ENCODE measurements at places on chromosomes 13 and 19. TPM values are rescaled to one million over a fixed set of nuclear protein-coding genes. Genes with fewer than 3 reads are reported as not detected.
A peak's percentile ranks its signal among the peaks of the same experiment; 100 is the strongest.

DNA sequence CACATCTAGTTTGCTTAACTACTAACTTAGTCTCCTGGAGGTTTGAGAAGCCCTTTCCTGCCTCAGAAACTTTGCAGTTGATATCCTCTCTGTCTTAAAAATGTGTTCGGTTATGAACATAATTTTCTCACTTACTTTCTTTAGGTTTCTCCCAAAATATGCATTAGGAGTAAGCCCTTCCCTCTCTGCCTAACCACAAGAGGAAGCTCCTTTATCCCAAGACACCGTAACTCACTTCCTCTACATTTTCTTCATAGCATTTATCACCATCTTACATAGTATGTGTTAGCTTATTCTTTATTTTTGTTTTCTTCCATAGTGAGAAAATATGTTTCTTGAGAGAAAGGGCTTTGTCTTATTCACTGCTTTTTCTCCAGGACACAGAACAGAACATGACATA, 952.5 kb upstream of the ATXN8OS start:
- H3K27ac ChIP-seq: no peak overlapping the region
- no peaks in the 10 kb centered on the region for H3K4me1 ChIP-seq
- H3K36me3 ChIP-seq: no peaks in the 10 kb centered on the region

DNA sequence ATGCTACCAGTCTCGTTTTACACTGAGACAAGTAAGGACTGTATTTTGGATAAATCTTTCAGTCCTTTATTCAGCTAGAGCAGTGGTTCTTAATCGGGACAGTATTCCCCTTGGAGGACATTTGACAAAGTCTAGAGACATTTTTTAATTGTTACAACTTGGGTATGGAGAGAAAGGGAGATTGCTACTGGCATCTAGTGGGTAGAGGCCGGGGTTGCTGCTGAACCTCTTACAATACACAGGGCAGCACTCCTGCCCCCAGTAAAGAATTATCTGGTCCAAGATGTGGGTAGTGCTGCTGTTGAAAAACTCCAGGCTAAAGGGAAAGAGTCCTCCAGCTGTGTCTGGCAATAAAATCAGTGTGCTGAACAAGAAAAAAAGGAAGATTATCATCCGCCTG, 334.8 kb downstream of the SLC7A1 start:
- no peaks in the 10 kb centered on the region for H3K27me3 ChIP-seq
- no peak overlapping the region for H3K27ac ChIP-seq
- no peaks in the 10 kb centered on the region for H3K36me3 ChIP-seq
- H3K4me3 ChIP-seq: no peak overlapping the region
- no peak for DNase-seq

GRCh38 chr19:41442473-41443355, at the start of gene ERICH4:
ERICH4 (plus strand) TSS chr19:41443156; CDS start chr19:41443170, 14 bp downstream.
- no peak within 1 kb of the TSS for H3K27ac ChIP-seq
- no peaks in the 10 kb centered on the region for H3K4me1 ChIP-seq
- H3K4me3 ChIP-seq: no peak within 1 kb of the TSS
- no peaks in the 10 kb centered on the region for H3K36me3 ChIP-seq

DNA sequence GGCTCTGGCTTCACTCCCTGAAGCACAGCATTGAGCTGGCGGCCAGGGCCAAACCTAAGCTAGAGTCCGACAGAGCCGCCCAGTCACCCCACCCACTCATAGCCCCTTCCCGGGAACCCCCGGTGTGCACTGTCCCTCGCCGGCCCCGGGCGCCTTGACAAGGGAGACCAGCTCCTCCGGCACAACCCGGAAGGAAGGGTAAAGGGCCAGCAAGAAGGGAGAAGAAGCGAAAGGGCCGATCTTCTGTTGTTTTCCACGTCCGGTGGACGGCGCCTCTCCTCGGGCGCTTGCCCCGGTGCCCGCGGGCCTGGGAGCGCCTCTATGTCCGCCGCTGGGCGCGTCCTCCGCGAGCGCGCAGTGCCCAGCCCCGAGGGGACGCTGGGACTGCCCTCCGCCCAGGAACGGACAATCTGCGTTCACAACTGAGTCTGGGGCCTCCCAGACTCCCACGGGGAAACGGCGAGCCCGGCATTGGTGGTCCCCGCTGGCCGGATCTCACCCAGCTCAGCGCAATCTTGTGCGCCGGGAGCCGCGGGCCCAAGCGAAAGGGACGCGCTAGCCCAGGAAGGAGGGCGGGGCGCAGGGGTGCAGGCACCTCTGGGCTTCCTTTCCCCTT, 172.5 kb upstream of the MIR17HG start:
- DNase-seq: no peak
- H3K36me3 ChIP-seq: no peaks in the 10 kb centered on the region
- no peaks in the 10 kb centered on the region for H3K27me3 ChIP-seq
- peak overlapping the region; percentile 32 for H3K4me3 ChIP-seq
- no peaks in the 10 kb centered on the region for H3K4me1 ChIP-seq
- H3K27ac ChIP-seq: no peak overlapping the region

DNA sequence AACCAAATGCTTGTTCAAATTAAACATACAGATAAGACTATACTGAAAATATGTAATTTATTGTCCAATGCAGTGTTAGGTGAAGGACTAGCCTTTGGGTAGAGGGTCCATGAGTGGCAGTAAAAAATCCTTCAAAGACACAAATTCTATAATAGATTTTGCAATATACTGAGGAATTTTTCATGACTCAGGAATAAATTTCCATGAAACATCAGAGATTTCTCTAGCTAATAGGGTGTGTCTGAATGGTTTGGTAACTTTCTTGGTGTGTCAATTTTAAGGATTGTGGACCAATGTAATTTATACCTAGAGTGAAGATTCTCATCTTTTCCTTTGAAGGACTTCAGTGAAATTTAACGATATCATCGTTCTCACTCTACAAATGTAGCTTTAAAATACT, 546.7 kb downstream of the SLITRK5 start:
- DNase-seq: no peak
- H3K4me1 ChIP-seq: no peaks in the 10 kb centered on the region
- no peak overlapping the region for H3K27ac ChIP-seq
- H3K27me3 ChIP-seq: no peaks in the 10 kb centered on the region

- H3K4me1 ChIP-seq: no peaks in the 10 kb centered on the region
- DNase-seq: no peak
- H3K27ac ChIP-seq: peak overlapping the region; percentile 4
- H3K27me3 ChIP-seq: no peaks in the 10 kb centered on the region
- H3K4me3 ChIP-seq: no peak overlapping the region
- H3K36me3 ChIP-seq: no peaks in the 10 kb centered on the region
Observed at GRCh38 chr13:97319113-97319720, 97.1 kb downstream of the MBNL2 start.

- no peak for DNase-seq
- H3K4me3 ChIP-seq: no peak overlapping the region
Observed at GRCh38 chr13:108195861-108196260, 19.5 kb downstream of the LIG4 start.

DNA sequence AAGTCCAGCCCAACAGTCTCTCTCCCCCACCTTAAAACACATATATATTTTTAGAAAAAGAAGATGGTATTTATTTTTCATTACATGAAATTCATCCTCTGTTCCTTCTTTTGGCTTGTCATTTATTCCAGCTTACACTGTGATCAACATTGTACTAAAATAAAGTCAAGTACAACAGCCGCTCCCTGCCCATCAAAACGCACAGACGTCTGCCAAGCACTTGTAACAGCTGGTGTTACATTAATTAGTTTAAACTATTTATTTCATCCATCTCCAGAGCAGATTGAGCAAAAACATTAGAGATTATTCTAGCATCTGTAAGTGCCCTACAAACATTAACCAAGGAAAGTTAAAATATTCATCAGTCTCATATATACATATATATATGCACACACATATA, 350.5 kb downstream of the DACH1 start:
- DNase-seq: no peak
- no peaks in the 10 kb centered on the region for H3K27me3 ChIP-seq
- H3K36me3 ChIP-seq: no peaks in the 10 kb centered on the region

GRCh38 chr19:40392894-40393517, 3.0 kb upstream of the HIPK4 start:
- no peaks in the 10 kb centered on the region for H3K36me3 ChIP-seq
- no peaks in the 10 kb centered on the region for H3K4me1 ChIP-seq
- no peak overlapping the region for H3K4me3 ChIP-seq
- peak; percentile 47 for DNase-seq

FFAR2 gene
- total RNA-seq: 0.87 TPM

MISP gene
- total RNA-seq: 9.3 TPM

NFKBIB gene
- 50.6 TPM for total RNA-seq

LILRA1 gene
- total RNA-seq: 0.96 TPM

GRIN3B gene
- not detected for total RNA-seq

KLK10 gene
- total RNA-seq: 49.6 TPM

FFAR3 gene
- 1.6 TPM for total RNA-seq

SUPT5H gene
- 246 TPM for total RNA-seq

Measured in prostate gland (tissue), 2 donors.